Sciatic nerve (tissue), 2 donors: ENCODE measurements at places on chromosomes 13 and 19. TPM values are rescaled to one million over a fixed set of nuclear protein-coding genes. Genes with fewer than 3 reads are reported as not detected.

DNA sequence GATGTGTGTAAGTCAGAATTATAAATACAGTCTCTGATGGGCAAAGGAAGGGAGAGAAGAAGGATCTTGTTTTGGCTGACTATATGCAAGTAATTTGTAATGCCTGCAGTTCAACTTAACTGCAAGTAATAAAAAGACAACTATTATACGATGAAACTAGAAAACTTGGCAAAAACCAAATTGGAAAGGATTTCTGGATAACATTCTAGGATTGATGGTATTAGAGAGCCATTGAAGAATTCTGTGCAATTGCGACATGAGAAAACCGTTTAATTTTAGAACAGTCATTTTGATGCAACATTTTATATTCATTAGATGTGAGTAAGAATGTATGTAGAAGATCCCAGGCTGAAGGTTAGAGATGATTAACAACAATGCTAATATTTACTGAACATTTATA is 1334.1 kb downstream of the EFNB2 start:
- no peak for DNase-seq

GRCh38 chr13:78609464-78610205 is 6.3 kb upstream of the POU4F1 start:
- peak; percentile 59 for DNase-seq

- no peak for DNase-seq
Observed at GRCh38 chr19:56086671-56087430, 34.2 kb downstream of the ZNF787 start.

- DNase-seq = no peak
Observed at GRCh38 chr13:53822136-53822535, 793.5 kb downstream of the OLFM4 start.

- DNase-seq = no peak
Observed at GRCh38 chr19:43798026-43798545, 4.2 kb downstream of the LYPD5 start.

- DNase-seq = no peak
Observed at GRCh38 chr13:54078271-54078870, 1049.8 kb downstream of the OLFM4 start.

DNA sequence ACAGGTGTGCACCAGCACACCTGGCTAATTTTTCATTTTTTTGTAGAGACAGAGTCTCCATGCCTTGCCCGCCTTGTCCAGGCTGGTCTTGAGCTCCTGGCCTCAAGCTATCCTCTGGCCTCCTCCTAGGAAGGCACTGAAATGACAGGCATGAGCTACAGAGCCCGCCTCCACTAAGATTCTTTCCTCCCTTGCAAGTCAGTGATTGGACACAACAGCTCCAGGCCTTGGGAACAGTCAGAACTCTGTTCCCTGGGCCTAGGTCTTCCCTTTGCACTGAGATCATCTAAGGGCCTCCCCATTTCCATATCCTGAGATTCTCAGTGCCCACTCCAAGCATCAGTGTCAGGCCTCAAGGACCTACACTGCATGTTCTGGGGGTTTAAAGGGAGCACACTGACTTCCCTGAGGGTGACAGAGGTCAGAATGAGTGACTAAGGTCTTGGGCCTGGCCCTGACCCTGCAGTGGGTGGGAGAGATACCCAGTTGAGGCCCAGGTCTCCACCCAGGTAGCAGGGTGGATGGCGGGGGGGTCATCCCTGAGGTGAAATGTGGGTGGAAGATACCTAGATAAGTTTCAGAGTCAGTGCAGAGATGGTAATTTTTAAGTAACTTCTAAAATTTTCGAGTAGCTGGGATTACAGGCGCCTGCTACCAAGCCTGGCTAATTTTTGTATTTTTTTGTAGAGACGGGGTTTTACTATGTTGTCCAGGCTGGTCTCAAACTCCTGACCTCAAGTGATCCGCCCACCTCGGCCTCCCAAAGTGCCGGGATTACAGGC is 17.3 kb upstream of the ERCC1 start:
- DNase-seq = no peak

DNA sequence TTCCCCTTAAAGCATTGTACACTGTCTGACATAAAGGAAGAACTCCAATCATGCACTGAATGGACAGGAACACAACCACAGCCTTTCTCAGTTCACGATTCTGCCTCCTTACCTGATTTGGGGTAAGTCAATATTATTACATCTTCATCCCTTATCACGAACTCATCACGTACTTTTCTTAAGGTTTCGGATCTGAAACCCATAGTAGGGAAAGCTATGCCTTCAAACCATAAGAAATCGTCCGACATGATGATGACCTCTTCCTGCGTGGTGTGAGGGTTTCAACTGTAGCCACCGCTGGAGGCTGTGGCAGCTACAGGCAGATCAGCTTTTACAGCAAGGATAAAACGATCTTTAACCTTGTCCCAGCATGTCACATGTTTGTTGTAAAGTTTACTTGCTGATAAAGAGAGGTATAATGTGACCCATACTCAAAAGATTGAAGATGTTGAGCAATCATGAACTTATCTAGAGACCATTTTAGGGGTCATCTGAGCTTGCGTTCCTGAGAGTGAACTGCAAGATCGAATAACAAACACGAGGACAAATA is at the start of gene SULT2A1:
SULT2A1 (minus strand) TSS at position 306 of the 550 bp plus-strand sequence; CDS start at position 248, 58 bp downstream.
- no peak for DNase-seq

DNA sequence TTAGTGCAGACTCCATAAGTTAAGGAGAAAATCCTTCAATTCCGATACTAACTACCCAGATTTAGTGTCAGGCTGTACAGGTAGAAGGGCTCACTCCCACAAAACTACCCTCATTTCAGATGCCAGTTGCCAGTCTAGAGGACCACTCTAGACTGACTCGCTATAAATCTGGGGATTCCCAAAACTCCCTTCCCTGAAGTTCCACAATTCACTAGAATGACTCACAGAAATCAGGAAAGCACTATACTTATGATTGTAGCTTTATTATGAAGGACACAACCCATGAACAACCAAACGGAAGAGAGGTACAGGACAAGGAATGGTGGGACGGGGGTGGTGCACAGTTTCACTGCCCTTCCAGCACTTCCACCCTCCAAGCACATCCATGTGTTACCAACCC is 321.2 kb downstream of the DIAPH3 start:
- DNase-seq = no peak

DNA sequence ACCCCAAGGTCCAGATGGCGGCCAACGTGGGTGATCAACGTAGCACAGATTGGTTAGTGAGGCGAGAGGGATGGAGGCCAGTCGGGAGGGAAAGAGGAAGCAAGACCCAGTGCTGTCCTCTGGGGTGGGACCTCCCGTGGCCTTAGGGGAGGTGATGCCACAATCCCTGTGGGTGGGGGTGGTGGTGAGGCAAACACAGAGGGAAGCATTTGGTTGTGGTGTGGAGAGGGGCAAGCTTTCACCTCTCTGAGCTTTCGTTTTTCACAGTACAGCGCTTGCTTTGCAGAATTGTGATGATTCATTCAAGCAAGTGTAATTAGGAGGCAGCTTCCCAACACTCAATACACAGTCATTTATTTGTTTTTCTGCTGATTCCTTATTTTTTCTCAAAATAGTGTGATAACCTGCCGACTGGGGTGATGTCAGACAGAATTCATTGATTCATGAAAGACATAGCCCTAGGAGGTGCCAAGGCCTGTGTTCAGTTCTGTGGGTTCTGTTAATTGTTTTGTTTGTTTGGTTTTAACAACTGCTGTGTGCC is 2.4 kb downstream of the LENG8 start:
- DNase-seq = no peak

NOVA2 gene
- 9.9 TPM for total RNA-seq

NANOS3 gene
- 1.4 TPM for total RNA-seq

DNA sequence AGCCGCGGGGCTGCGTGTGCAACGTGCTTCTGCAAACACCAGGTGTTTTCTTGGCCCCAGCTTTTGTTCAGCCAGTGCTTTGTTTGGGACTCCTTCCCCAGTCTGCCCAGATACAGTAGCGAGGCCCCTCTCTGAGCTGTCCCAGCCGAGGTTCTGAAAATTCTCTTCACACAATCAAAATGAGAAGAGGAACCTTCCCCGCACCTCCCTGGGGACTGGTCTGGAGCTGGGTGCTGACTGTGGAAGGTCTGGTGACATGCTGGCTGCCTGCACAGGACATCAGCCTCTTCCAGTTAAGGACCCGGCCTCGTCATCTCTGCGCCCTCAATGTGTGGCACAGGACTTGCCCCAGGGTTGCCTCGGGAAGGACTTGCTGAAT is 4.2 kb downstream of the ATP4A start:
- DNase-seq = no peak

DNA sequence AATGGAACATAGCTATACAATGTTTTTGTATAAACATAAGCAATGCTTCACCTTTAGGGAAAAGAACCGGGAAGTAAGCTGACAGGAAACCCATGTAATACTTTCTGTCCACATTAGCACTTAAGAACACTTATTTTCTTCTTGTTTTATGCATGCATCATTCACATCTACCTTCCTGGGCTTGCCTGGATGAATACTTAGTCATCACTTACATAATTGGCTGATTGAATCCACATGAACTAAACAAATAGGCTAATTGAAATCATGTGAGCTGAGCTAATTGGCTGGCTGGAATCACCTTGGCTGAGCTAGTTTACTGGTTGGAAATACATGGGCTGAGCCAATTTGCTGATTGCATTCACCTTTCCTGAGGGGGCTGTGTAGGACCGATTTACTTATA is 78.8 kb downstream of the ZNF726 start:
- DNase-seq = no peak

DNA sequence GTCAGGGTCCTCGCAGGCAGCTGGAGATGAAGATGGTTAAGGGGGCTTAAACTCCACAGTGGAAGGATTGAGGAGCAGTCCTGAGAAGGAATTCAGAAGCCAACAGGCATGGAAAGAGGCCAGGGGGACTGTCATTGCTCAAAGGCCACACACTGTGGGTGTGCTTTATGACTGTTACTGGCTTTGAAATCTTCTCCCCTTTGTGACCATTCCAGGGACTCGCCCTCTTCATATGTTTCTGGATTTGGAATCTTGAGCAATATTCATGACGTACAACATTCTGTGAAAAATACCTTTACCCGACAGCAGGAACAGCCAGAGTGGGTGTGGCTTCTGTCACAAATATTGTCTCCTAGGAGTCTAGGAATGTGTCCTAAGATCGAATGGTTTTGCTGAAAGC is 16.6 kb downstream of the CEACAM7 start:
- no peak for DNase-seq

CLEC17A gene
- total RNA-seq = 0.76 TPM

NLRP12 gene
- 1.7 TPM for total RNA-seq

NLRP7 gene
- total RNA-seq = not detected

DNA sequence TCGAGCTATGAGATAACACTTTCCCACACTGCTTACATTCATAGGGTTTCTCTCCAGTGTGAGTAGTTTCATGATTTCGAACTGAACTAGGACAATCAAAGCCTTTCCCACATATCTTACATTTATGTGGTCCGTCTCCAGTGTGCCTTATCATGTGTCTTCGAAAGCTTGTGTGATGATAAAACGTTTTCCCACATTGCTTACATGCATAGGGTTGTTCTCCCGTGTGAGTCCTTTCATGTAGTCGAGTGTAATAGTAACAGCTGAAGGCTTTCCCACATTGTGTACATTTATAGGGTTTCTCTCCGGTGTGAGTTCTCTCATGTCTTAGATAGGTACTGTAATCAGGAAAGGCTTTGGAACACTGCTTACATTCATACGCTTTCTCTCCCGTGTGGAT is 16.3 kb downstream of the ZNF823 start:
- no peak for DNase-seq

NCAN gene
- not detected for total RNA-seq

FAM124A gene
- total RNA-seq = 19.2 TPM

- no peak for DNase-seq
Observed at GRCh38 chr19:15109768-15110417, 2.7 kb downstream of the SYDE1 start.

CD209 gene
- 20.1 TPM for total RNA-seq

- DNase-seq = peak; percentile 51
Observed at GRCh38 chr13:99970651-99971575, 654 bp downstream of the ZIC5 start.

- DNase-seq = no peak
Observed at GRCh38 chr13:30480292-30480950, 14.7 kb upstream of the HMGB1 start.

MBD3L3 gene
- total RNA-seq = not detected

DNA sequence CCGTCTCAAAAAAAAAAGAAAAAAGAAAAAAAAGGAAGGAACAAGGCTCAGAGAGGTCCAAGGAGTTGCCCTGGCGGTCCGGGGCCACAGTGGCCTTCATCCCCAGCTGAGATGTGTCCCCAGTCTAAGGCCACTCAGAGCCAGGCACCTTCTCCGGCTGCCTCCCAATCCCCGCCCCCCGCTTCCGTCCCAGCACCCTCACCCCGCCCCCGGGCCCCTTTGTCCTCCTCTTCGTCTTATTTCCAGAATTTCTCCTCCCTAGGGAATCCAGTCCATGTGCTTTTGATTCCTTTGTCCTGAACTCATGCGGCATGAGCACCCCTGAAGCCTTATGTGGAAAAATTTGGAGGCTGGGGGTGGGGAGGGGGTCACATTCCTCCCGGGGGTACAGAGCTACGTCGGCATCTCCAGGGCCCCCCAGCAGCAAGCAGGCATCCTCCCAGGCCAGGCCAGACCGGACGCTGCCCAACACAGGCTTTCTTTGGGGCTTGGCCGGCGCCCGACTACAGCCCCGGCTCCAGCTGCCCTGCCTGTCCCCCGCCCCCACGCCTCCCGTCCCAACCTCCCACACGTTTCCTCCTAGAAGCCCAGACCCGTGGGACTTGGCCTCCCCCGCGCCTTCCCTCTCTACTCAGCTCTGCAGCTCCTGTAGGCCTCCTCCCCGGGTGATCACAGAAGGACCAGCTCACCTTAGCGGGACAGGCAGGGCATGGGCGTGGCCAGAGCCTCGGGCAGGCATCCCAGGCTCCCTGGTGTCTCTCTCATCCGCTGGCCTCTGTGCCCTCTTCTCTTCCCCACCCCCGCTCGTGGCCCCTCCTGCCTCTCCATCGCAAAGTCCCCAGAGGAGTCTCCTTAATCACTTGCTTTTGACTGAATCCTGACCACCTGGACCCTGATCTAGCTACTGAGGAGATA is 17.8 kb upstream of the ADGRE5 start:
- DNase-seq = peak; percentile 70

SLC6A16 gene
- 5.6 TPM for total RNA-seq

GRCh38 chr13:36795463-36795862 is 23.6 kb upstream of the RFXAP start:
- DNase-seq = no peak

DNA sequence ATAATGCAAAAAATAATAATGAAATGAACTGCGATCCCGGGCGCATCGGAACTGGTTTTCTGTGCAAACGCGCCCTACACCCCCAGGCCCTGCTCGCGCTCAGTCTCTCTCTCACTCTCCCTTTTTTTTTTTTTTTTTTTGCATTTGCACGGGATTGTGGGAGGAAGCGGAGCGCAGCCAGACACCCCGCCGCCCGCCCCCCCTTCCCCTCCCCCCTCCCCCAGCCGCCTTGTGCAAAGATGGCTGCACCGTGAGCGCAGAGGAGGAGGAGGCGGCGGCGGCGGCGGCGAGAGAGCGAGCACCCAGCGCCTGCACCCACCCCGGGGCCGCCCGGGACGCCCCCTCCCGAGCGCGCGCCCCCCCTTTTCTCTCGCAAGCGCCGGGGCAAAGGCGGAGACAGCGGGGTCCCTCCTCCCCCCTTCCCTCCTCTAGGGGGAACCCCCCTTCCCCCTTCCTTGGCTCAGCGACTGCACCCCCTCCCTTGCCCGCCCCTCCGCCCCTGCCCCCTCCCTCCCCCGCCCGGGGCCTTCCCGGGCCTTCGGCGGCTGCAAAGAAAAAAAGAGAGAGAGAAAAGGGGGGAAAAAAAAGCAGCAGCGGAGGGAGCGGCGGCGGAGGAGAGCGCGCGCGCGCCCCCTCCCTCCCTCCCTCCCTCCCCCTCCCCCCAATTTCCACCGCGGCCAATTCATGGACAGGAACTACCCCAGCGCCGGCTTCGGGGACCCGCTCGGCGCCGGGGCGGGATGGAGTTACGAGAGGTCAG is at the start of gene PRR12:
PRR12 (plus strand) TSS at position 212 of the 760 bp plus-strand sequence; CDS start at position 685, 473 bp downstream.
- DNase-seq = peak; percentile 82
